B cell (primary cell): ENCODE measurements at places on chromosomes 7 and 10. TPM values are rescaled to one million over a fixed set of nuclear protein-coding genes. Genes with fewer than 3 reads are reported as not detected.

The ZNF485 gene
- 8.4 and 9.5 TPM in 2 replicates for total RNA-seq

The C10orf90 gene
- not detected in 2 replicates for total RNA-seq

The SPAG6 gene
- total RNA-seq: not detected in 2 replicates

The CCL24 gene
- not detected in 2 replicates for total RNA-seq

The CDC14C gene
- not detected in 2 replicates for total RNA-seq

DNA sequence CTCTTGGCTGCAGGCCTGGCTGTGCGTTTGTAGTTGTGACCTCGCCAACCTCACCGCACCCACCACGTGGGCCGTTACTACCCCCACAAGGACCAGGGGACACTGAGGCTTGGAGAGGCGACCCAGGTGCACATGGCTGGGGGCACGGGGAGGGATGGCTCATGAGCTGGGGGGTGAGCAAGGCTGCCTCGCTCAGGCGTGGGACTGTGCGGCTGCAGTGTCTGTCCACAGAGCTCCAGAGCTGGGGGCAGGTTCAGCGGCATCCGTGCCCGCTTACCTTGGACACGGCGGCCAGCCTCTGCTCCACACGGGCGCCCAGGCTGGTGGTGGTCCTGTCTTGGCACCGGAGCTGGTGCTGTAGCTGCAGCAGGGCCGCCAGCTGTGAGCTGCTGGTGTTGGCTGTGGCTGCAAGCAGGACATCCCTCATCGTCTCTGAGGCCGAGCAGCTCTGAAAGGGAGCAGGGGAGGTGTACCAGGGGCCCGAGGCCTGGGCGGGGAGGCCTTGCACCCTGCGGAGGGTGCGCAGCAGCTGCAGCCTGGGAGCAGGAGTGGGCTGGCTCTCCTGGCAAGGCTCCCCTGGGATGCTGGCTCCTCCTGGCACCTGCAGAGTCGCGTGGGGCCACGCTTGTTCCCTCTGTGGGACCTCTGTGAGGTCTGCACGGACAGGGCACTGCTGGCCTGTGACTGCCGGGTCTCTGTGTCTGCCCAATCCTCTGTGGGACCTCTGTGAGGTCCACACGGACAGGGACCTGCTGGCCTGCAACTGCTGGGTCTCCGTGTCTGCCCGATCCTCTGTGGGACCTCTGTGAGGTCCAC lies 60.0 kb upstream of the NKX6-2 start:
- no peak for DNase-seq

DNA sequence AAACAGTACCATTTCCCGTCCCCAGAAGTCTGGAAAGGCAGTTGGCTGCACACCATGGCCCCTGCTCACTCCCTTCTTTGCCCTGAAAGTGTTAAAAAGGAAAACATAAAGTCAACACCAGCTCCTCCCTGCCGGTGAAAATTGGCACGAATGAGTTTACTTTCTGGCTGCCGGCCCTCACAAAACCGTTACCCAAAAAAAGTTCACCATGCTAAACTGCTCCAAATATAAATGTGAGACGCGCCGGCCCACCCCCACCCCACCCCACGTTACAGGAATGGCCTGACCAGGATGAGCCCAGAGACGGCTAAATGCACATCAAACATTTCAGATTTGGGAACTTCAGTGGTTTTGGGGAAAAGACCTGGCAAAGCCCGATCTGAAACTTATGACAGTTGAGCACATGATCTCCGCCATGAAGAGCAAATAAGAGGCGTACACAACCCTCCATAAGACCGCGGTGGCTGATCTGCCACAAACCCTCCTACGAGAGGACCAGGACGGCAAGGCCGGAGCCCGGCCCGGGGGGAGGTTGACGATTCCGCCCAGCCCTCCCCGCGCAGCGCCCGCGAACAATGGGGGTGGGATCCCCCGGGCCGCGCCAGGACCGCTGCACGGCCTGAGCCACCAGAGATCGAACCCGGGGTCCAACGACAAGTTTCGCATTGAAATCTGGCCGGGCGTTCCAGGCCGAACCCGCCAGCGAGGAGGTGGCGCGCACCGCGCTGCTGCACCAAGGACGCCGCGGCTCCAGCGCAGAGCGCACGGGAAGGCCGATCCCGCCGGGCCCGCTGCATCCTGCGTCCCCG lies 952 bp downstream of the DIP2C start:
- no peak for DNase-seq

DNA sequence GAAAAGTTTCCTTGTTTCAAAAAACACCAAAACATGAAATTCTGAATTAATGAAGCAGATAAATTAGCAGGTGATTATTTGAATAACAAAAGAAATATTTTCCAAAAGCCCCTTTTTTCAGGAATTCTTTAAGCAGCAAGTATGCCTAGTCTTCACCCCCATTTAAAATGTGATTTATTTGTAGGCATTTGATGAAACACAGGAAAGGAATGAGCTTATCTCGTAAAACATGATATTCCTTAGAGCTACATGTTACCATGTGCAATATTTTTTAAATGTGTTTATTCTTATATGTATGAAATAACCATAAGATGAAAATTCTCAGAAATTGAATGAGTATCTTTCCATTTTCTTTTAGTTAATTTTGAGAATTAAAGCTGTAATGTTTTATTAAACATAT lies 106.1 kb downstream of the CHN2 start:
- no peak for DNase-seq

DNA sequence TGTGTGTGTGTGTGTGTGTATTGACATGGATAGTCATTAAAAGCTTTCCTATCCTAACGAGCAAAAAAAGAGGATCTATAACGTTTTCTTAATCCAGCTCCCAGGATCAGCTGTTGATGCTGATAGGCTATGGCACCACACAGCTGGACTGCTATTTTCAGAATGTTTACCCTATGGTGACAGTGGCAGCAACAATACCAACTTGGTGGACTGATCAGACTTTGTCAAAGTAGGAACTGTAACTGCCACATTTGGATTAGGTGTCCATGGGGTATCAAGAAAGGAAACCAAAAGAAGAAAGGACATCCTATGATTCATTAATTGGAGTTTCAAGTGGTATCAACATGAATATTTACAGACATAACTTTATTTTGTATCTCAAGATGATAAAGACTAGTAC lies 2.7 kb upstream of the CLEC5A start:
- no peak for DNase-seq

GRCh38 chr7:151873402-151873965 lies 3.4 kb downstream of the PRKAG2 start:
- no peak for DNase-seq

GRCh38 chr10:117885206-117885829 lies 161.4 kb downstream of the RAB11FIP2 start:
- DNase-seq: no peak

DNA sequence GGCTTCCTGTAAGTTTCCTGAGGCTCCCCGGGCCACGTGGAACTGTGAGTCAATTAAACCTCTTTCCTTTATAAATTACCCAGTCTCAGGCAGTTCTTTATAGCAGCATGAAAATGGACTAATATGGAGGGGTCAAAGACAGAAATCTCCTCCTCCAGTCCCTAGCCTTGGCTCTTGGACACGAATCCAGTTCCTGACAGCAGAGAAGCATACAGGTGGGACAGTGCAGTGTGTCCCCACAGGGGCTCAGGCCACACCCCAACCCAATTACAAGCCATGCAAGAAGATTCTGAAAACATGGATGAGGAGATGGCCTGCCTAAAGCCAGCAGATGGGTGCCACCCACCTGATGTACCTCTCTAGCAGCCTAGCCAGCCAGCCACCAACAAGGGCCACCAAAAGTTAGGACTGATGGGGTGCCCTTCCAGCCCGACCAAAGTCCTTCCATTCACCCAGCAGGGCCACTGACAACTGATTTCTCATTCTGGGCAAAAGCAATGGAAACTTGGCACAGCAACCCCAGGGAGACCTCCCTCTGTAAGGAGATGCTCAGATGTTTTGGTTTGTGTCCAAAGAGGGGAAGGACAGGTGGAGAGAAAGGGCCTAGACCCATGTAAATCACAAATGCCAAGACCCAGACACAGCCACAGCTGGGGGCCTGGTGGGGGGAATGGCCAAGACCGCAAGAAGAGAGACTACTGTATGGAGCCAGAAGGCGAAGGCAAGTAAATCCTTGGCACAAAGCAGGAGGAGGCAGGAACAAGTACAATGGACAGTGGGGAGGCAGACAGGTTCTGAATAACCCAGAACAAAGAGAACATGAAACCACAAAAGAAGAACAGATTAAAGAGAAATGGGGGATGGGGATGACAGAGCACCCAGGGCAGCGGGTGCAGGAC lies 13.6 kb downstream of the GPRIN2 start:
- no peak for DNase-seq

DNA sequence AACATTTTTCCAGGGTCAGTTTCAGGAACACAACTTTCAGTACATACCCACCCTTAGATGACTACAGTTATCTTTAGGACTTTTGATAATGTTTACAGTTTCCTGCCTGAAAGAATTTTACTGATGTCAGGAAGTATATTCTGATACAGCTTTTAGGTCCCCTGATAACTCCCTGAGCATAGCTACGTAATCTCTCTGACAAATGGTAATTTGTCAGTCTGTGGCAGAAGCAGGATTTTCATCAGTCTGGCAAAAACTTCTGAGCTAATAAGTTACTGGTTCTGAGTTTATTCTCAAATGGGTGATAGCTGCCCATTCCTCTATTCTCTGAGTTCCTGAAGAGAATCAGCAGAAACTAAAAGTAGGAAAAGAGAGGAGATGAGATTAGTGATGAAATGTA lies 270.1 kb upstream of the MTPN start:
- DNase-seq: no peak

DNA sequence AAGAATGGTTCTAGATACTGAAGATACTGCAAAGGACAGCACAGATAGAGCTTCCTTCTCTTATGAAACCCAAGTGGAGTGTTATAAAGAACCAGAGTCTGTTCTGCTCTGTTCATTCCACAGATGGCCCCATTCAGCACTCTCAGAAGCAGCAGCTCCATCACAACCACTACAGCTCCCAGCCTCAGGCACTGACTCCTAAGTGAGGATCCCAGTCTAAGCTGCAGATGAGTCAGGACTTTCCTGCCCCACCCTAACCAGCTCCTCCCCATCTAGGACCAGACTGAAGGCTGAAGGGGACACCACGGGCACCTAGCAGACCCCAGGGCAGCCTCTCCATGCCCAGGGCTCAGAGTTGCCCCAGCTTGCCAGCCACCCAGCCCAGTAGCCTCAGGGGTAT lies 379.8 kb downstream of the GRID1 start:
- DNase-seq: no peak

- no peak for DNase-seq
Observed at GRCh38 chr7:83514977-83515376, 134.0 kb downstream of the SEMA3E start.
